ENCODE measurements at places on chromosomes 2 and 18.
A peak's percentile ranks its signal among the peaks of the same experiment; 100 is the strongest.

GRCh38 chr2:14615760-14616159 lies 16.8 kb upstream of the LRATD1 start:
- DNase-seq, result no peak

DNA sequence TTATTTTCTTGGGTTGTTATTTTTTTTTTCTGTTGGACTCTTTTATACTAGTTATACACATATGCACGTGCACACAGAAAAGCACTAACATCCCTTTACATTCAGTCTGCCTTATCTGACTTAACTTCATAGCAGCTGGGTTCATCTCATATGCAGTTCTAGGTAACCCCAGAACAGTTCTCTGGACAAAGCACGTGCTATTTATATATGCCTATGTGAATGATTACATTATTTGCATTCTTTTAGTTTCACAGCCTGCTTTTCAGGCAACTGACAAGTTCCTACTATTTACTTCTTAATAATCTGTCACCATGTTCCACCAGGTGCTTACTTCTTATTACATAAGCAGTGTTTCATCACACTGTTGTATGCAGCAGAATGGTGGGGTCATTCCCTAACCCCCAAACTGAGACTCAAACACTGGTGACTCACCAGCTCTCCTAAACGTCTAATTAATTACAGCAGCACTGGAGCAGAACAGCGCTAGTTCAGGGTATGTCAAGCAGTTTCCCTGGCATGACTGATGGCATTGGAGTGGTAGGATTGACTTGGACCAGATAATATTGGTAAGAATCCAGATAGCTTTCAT lies 372.8 kb downstream of the CLIP4 start:
- no peak for DNase-seq

- no peak for DNase-seq
Measured at GRCh38 chr2:121627525-121628050, 21.7 kb downstream of the CLASP1 start.

DNA sequence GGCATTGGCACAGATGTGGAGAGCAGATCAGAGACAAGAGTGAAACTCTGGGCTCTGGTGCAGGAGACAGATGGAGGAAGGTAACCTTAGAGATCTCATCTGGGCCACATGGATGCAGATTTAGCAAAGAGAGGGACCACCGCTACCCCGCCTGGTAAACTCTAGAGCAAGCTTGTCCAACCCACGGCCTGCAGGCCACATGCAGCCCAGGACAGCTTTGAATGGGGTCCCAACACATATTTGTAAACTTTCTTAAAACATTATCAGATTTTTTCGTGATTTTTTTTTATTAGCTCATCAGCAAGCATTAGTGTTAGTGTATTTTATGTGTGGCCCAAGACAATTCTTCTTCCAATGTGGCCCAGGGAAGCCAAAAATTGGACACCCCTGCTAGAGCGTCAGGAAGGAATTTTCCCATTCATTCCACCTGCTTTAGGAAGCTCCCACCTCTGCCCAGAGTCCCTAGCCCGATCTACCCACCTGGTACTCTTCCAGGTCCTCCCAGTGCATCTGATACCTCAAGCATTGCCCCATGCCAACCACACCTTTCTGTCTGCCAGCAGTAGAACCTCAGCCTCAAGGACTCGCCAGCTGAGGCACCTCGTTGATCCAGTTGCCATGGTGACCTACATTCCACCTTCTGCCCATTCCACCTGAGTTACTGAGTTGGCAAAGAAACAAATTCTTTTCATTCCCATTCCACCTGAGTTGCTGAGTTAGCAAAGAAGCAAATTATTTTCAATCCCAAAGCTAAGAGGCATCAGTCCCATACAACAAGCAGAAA lies at the start of gene CIB4:
Gene CIB4, minus strand, starts transcription at position 586 of the 784 bp plus-strand sequence. Its CDS starts 52 bp downstream, at position 534.
- no peak for DNase-seq

DNA sequence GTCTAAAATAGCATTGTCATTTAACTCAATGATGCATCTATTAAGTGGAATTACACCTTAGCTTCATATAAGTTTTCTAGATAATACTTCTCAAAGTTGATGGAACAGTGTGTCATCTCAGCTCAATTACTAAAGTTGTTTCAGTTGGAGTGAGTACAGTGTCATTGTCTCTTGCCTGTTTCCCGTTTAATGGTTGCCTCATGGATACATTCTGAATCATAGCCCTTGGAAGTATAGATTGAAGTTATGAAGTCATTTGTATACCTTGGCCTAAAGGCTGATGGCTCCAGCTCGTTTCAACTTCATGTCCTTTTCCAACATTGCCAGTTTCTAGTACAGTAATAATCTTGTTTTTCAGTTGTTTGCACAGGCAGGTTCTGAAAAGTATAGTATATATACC lies 130.5 kb upstream of the NOSTRIN start:
- DNase-seq, result no peak

DNA sequence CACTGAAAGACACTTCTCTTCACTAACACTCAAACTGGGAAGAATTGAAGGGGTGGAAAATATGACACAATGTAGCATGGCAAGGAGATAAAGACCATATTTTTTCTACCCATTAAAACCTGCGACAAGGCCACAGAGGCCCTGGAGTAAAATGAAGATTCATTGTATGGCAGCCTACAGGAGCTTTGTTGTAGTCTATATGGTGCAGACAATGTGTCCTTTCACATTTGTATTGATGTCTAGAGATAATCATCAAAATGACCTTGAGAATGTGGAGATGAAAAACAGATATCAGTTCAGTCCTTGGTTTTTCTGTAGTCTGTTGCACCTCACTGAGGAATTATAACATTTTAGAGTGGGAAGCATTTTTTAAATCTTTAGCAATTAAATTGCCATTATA lies 80.1 kb downstream of the CSRNP3 start:
- no peak for DNase-seq

- no peak for DNase-seq
Measured at GRCh38 chr2:112272669-112273068, 2.7 kb upstream of the ZC3H6 start.

GRCh38 chr18:44786688-44787087 lies 106.0 kb downstream of the SETBP1 start:
- DNase-seq, result no peak

GRCh38 chr2:37672104-37672869 lies 845 bp upstream of the CDC42EP3 start:
- peak; percentile 65 for DNase-seq

- DNase-seq, result no peak
Measured at GRCh38 chr2:179297927-179298326, 33.3 kb upstream of the SESTD1 start.

DNA sequence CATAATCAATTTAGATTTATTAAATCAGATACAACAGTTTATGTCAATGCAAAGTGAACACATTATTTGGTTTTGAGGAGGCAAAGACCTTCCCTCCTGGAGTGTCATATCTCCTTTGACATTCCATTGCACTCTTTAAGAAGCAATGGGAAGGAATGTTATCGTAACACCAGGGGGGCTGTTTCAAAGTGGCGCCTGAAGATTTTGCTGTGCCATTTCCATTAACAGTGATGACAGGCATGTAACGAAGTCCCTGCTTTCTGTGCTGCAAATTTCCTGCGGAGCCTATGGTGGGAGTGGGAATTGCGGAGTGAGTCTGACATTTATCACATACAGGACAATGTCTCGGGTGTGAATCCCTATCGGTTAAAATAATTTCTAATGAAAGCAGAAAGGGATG lies 499.6 kb upstream of the RAB6C start:
- no peak for DNase-seq

DNA sequence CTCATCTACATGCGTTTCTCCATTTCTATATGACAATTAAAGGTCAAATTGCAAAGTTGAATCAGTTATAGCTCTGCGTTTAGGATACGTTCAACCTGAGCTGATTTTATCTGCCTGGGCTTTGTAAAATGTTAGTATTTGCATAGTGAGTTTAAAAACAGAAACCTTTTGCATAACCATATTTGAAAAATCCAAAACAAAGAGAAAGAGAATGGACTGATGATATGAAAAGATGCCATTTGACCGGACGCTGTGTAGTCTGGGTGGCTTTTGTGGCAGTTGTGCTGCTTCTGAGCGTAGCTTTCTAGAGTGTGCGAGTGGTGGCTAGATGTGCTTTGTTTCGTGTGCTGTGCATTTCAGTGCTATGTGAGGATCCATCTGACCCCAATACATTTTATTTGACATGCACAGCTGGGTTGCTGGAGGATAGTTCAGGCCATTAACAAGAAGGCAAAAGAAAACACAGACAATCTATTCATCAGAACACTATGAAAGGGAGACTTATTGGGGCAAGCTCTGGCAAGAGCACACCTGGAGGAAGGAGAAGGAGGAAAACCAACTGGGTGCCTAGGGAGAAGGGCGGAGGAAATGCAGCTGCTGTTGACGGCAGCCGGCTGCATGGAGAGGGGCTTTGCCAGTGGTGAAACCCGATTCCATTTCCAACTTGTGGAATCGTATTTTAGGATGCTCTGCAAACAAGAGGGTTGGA lies 126.8 kb downstream of the ACOXL start:
- DNase-seq, result no peak

DNA sequence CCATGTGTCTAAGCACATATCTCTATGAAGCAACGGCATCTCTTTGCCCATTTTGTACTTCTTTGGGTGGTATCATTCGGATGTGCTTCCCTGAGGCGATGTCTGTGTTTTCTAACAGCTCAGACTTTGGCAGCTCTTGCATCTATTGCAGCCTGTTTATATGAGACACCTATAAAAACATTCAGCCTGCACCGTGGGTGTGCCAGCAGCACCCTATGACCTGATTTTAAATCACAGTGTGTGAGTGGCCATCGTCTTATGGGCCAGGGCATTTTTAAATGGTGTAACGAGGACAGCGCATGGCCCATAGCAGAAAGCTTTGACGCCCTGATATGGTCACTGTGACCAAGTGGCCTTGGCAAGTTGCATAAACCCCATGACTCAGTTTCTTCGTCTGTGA lies 12.9 kb downstream of the NPAS2 start:
- no peak for DNase-seq

- DNase-seq, result no peak
Measured at GRCh38 chr2:70513738-70514137, 39.9 kb downstream of the TGFA start.

DNA sequence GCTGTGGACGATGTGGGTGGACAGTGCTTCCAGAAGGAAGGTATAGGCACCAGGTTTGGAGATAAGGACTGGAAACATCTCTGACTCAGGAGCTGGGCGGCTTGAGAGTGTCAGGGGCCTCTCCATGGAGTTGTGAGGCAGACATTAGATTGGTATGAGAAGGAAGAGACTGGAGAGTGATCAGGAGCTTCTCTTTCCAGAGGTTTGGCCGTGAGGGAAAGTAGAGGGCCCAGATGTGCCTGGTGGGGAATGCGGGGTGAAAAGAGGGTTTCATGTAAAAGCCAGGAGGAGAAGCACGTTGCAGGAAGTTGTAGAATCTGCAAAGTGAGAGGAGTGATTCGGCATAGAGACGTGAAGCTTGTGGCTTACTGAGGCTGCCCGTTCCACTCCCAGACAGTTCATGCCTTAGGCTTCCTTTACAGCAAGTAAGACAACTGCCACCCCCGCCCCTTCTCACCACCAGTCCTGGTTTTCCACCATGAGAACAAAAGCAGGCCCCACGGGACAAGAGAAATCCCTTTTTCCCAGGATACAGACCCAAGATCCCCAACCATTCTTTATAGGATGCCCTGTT lies 166.3 kb upstream of the HDAC4 start:
- no peak for DNase-seq

DNA sequence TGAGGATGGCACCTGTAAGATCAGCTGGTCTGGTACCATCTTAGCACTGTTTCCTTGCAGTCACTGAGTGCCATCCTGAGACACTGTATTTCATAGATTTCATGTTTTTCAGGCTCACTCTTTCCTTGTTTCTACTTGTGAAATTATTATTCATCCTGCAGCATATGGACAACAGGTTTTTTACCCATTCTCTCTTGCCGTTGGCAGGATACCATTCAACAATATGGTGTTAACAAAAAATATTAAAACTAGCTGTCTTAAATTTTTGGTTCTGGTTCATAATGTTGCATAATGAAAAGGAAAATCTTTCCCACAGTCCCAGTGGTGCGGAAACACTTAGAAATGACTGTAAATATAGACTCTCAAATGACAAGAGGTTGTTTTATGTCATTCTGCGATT lies 23.1 kb upstream of the ATG16L1 start:
- no peak for DNase-seq

DNA sequence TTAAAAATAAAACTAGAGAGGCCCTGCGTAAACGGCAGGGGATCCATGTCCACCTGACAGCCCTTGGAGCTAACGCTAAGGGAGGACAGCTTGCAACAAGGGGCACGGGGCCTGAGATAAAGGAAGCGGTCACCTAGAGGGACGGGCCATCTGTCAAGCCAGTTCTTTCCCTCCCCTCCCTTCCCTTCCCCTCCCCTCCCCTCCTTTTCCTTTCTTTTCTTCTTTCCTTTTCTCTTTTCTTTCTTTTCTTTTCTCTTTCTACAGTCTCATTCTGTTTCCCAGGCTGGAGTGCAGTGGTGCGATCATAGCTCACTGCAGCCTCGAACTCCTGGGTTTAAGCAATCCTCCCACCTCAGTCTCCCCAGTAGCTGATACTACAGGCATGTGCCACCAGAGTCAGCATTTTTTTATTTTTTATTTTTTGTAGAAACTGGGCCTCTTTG lies 34.5 kb upstream of the CTAGE1 start:
- DNase-seq, result no peak

Measured in naive thymus-derived CD4-positive, alpha-beta T cell (primary cell).